Stimulated activated CD4-positive, alpha-beta T cell treated with anti-CD3 and anti-CD28 coated beads, TNF-alpha, amount 100 ng/mL, for 48 hours (primary cell): ENCODE measurements at places on chromosomes 3 and 15.

GRCh38 chr3:35649405-35649804 is 10.1 kb downstream of the ARPP21 start:
- no peak for DNase-seq

- no peak for DNase-seq
Measured at GRCh38 chr3:168881804-168882203, 781.7 kb downstream of the MECOM start.

DNA sequence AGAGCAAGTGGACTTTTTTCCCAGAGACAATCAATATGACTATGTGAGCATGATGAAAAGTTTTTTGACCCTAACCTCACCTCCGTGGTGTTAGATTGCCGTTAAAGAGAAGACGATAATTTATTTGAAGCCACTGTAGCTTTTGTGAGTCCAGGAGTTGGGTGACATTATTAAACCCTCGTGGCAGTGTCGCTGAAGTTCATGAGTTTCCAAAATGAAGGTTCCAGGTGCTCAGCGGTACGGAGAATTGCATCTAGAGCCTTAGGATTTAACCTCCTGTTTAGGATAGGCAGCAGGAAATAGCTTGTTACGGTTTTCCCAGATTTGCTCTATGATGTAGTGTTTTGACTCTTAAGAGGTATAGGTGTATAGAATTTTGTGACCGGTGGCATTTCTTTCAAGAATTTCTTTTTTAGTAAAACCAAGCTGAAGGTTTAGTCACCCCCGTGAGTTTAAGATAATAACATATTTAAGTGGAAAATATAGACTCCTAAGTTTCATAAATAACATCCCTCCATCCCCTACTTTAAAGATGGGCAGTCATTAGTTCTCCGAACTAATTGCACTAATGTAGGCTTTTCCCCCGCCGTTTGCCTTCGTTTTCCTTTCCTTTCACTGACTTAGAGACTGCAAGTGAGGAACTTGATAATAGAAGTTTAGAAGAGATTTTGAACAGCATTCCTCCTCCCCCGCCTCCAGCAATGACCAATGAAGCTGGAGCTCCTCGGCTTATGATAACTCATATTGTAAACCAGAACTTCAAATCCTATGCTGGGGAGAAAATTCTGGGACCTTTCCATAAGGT is 2.0 kb downstream of the SMC4 start:
- no peak for DNase-seq

DNA sequence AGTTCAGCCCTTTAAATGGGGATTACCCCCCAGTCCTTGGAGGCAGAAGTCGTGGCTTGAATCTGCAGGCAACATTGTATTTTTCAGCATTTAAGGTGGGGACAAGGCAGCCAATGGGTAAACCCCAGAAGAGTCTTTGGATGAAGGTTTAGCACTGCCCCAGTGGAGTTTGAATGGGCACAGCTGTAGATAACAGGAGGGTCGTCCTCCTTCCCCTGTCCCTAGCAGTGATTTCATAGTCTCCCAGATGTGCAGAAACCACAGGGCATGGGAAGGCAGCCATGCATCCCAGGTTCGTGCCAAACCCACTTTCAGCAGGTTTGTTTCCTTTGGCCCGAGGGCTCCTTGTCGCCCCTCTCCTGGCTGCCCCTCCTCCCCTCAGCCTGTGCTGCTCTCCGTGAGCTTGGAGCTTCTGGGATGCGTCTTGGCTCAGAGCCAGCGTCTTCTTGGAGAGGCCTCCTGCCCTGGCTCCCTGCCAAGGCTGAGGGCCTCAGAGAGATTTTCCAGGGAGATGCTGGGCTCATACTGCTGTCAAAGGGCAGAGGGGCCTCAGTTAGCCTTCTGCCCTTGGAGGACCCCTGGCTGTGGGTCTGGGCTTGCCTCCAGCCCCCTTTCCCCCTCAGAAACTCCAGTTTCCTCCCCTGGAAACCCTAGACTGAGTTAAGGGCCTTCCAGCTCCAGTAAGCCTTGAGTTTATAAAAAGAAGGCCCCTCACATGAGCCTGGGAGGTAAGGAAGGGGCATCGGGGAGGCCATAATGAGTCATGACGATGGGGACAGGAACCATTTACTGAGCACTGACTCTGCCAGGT is 48.9 kb upstream of the POLG start:
- no peak for DNase-seq

DNA sequence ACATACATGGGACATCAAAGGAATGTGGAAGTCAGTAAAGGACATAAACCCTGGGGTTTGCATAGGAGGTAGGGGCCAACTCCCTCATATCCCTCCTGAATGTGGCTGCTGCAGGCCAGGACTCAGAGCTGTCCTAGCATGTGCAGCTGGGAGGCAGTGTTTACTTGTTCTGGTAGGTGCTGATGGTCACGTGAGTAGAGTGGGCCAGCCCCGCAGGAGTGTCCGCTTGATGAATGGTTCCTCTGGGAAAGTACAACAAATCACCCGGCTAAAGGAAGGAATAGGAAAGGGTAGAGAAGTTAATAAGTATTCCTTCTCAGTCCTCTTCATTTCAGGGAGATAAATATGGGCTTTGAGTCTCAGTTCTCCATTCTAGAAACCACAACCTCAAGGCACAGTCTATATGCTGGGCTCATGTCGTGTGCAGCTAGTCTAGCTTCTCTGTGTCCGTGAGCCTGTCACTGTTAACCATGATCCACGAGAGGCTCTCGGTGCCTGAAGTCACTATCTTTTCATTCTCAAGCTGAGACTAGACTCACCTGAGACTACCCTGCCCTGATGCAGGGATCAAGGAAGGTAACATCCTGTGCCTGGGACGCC is 17.9 kb downstream of the RIOX2 start:
- DNase-seq = no peak

GRCh38 chr3:125156456-125156855 is 56.1 kb downstream of the SLC12A8 start:
- DNase-seq = no peak

DNA sequence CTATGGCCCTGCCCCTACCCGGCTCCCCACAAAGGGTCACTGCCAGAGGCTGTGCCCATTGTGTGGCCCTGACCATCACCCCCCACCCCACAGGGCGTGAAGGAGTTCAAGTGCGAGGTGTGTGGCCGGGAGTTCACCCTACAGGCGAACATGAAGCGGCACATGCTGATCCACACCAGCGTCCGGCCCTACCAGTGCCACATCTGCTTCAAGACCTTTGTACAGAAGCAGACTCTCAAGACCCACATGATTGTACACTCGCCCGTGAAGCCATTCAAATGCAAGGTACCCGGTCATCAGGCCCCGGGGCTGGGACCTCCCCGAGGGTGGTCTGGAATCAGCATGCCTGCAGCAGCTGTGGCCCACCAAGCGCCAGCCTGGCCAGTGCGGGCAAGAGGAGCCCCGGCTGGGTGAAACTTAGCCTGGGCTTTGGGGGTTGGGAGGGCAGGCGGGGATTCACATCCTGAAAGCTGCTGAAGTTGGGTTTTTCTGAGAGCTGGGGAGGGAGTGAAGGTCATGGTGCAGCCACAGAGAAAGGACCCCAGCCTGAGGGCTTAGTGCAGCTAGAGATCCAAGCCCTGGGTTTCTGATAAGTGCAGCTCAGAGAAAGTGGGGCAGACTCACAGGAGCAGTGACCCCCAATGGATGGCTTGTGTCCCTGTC is 29.2 kb downstream of the IDH2 start:
- DNase-seq = no peak

DNA sequence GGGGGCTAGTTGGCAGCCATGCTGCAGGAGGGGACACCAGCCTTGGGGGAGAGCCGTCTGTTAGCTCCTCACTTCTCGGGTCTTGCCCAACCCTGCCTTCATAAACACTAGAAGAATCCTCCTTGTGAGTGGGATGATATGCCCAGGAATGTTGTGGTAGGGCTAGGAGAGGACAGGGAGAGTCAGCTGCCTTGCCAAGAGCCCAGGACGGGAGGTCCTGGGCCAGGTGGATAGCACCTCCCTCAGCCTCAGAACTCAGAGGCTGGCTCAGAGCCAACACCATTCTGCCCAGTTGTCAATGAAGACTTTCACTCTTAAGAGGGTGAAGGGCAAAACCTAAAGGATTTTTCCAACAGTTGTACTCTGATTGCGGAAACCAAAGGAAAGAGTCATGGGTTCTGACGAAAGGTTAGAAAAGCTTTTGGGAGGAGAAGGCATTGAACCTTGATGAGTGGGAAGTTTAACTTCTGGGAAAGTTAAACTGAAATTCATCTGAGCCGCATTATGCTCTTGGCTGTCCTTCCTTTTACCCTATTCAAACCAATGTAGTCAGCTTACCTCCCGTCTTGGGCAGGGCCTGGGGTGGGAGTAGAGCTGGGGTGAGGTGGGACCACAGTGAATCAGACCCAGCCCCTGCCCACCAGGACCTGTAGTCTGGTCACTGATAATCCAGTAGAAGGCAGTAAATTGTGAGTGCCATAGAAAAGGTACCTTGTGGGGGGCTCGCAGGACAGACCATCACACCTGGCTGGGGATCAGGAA is 81.9 kb downstream of the FAM43A start:
- no peak for DNase-seq

DNA sequence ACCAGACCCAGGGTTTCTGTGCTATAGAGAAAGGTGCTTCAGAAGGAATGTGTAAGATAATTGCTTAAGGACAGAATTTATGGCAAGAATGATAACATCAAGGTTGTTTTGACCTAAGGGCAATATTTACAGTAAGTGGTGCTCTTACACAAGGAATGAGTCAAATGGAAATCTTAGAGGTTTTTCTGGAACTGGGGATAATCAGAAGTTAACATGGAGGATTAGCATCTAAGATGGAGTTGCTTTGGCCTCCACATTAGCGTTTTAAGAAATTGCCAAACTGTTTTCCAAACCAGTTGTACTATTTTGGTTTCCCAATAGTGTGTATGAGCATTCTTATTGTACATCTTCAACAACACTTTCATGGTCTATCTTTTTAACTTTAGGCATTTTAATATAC is 3.1 kb downstream of the WDR93 start:
- DNase-seq = no peak

- DNase-seq = no peak
Measured at GRCh38 chr3:104596551-104596950, 770.2 kb upstream of the ALCAM start.

DNA sequence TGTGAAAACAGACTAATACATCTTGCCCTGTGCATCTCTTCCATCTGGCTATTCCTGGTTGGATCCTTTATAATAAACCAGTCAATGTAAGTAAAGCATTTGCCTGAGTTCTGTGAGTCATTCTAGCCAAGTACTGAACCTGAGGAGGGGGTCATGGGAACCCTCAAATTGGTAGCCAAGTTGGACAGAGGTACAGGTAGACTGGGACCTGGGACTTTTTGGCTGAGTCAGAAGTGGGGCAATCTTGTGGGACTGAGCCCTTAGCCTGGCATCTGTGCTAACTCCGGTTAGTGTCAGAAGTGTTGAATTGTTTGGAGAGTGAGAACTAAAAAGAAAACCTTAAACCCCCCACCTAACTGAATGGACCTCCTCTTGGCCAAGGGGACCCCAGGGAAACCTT is 21.0 kb upstream of the LIMD1 start:
- DNase-seq = no peak

DNA sequence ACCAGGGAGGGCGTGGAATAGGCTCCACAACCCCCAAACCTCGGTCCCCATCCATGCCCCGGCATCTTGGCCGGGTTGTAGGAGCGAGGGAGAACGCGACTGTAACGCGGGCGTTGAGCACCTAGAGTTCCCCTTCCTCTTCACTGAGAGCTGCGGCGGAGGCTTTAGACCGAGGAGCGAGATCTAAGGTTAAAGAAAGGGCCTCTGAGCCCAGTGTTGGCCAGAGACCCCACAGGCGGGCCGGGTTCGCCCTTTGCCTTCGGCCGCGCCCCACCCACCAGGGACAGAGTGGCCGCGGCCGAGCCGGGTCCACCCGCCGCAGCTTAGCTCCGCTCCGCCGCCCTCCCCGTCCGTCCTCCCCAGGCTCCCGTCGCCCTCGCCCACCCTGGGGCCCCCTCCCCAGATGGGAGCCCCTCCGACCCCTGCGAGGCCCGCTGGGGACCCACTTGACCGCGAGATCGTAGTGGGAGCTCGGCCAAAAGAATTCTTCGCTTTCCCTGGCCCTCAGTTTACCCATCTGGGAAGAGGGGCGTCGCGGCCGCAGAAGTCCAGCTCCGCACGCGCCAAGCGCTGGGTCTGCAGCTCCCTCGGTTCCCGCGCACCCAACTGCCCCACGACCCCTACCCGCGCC is 425 bp downstream of the ANPEP start:
- DNase-seq = no peak

- DNase-seq = no peak
Measured at GRCh38 chr15:51342227-51342999, 958 bp downstream of the GLDN start.

GRCh38 chr3:187011915-187012314 is 81.6 kb downstream of the ST6GAL1 start:
- no peak for DNase-seq

DNA sequence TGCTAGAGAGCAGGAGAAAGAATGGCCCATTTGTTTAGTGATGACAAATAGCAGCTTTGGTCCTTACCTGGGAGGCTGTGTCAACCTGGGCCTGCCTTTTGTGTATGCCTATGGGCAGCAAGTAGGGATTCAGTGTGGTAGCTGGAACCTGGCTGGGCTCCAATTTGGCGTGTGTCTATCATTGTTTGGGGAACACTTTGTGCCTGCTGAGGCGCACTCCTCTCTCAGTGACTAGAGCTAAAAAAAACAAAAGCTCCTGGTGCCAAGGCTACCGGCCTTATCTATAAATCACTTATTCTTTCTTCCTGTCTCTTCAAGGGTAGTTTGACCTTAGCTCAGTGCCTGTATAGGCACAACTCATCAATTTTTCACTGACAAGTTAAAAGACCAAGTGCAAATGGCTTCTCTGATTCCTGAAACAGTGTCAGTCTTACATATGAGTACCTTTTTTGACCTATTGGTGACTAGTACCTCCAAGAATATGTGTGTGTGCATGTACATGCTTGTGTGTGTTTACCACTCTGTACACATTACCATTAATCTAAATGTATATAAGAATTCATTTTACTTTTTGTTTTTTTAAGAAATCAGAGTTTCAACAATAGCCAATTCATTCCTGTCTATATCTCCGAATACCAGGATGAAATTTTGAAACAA is 54.6 kb downstream of the GMNC start:
- DNase-seq = no peak

GRCh38 chr15:68518046-68518445 is 60.7 kb upstream of the CORO2B start:
- no peak for DNase-seq

DNA sequence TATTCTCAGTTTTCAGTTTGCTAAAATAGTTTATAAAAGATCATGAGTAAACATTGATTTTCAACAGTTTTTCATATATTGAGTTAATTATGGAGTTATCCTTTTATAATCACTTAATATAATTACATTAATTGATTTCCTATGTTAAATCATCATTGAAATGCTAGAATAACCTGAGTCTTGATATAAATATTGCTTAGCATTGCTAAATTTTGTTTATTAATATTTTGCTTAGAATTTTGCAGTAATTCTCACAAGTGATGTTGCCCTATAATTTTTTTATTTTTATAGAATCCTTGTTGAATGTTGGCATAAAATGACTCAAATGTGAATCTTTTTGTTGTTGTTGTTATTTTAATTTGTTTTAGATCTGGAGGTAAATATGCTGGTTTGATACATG is 654.2 kb downstream of the OTOL1 start:
- DNase-seq = no peak

- peak; percentile 10 for DNase-seq
Measured at GRCh38 chr15:98160236-98160635, 199.7 kb downstream of the ARRDC4 start.

GRCh38 chr3:194577986-194578905 is 55.0 kb downstream of the TMEM44 start:
- no peak for DNase-seq

GRCh38 chr15:89556413-89557262 is 18.6 kb upstream of the TICRR start:
- DNase-seq = no peak

GRCh38 chr3:133863911-133864310 is 31.8 kb downstream of the RAB6B start:
- DNase-seq = no peak
